ENCODE measurements at places on chromosomes 3 and 15.
A peak's percentile ranks its signal among the peaks of the same experiment; 100 is the strongest.

GRCh38 chr3:113148284-113148683, 63.1 kb upstream of the BOC start:
- peak; percentile 73 for DNase-seq
- no peak overlapping the region for H3K4me3 ChIP-seq
- H3K27ac ChIP-seq = peak overlapping the region; percentile 91

DNA sequence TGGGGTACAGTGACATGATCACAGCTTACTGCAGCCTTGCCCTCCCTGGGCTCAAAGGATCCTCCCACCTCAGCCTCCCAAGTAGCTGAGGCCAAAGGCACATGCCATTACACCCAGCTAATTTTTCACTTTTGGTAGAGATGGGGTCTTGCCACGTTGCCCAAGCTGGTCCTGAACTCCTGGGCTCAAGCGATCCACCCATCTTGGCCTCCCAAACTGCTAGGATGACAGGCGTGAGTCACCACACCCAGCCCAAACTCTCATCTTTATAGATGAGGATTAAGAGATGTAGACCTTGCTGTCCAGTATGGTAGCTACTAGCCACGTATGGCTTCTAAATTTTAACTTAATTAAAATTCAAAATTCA, 4.4 kb upstream of the ABHD5 start:
- H3K27me3 ChIP-seq = no peaks in the 10 kb centered on the region
- H3K4me3 ChIP-seq = no peak overlapping the region
- H3K27ac ChIP-seq = no peak overlapping the region
- no peaks in the 10 kb centered on the region for H3K4me1 ChIP-seq
- no peak for DNase-seq
- no peaks in the 10 kb centered on the region for H3K36me3 ChIP-seq

- H3K4me1 ChIP-seq = no peaks in the 10 kb centered on the region
- H3K36me3 ChIP-seq = no peaks in the 10 kb centered on the region
- DNase-seq = no peak
- no peak overlapping the region for H3K4me3 ChIP-seq
- no peaks in the 10 kb centered on the region for H3K27me3 ChIP-seq
Measured at GRCh38 chr3:124249038-124249437, 257.1 kb upstream of the ROPN1 start.

GRCh38 chr3:175270866-175271265, 411.7 kb downstream of the NAALADL2 start:
- no peak for DNase-seq
- no peaks in the 10 kb centered on the region for H3K36me3 ChIP-seq
- peaks cover 7% of the 10 kb centered on the region for H3K4me1 ChIP-seq

GRCh38 chr3:151182349-151183079, 20.5 kb downstream of the GPR171 start:
- peaks cover 5% of the 10 kb centered on the region for H3K4me1 ChIP-seq
- H3K4me3 ChIP-seq = no peak overlapping the region
- DNase-seq = no peak
- H3K27ac ChIP-seq = no peak overlapping the region
- no peaks in the 10 kb centered on the region for H3K36me3 ChIP-seq

- H3K27ac ChIP-seq = no peak overlapping the region
- no peaks in the 10 kb centered on the region for H3K36me3 ChIP-seq
- H3K4me3 ChIP-seq = no peak overlapping the region
- no peak for DNase-seq
Measured at GRCh38 chr3:109278141-109278540, 38.2 kb downstream of the DPPA2 start.

DNA sequence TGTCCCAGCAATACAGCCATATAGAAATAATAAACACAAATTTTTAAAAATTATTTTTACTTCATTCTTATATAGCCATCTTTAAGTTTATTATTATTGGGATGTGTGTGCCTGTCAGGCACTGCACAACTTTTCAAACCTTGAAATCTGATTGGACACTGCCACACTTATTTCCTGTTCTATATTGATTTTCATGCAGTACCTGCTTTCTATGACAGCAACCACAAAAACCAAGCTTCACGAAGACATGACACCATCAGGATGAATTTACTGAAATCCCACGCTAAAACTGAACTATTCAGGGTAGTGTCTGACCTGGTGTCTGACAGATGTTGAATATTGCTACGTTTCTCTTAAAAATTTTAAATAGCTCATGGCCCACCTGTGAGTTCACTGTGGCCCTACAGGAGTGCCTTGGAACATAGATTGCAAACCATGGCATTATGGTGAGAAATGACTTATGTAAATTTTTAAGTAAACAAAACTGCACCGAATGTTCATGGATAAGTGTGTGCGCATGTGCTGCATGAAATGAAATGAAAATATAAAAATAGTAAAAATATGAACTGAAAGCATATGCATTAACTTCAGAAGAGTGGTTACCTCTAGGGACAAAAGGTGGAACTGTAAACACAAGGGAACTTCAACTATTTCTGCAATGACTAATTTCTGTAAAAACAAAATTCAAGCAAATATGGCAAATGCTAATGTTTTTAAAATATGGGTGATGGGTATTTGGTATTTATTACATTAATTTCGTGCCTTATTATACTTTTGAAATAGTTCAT, 152.3 kb downstream of the ZBTB20 start:
- no peak overlapping the region for H3K27ac ChIP-seq
- H3K4me1 ChIP-seq = no peaks in the 10 kb centered on the region
- H3K36me3 ChIP-seq = no peaks in the 10 kb centered on the region
- no peak overlapping the region for H3K4me3 ChIP-seq

DNA sequence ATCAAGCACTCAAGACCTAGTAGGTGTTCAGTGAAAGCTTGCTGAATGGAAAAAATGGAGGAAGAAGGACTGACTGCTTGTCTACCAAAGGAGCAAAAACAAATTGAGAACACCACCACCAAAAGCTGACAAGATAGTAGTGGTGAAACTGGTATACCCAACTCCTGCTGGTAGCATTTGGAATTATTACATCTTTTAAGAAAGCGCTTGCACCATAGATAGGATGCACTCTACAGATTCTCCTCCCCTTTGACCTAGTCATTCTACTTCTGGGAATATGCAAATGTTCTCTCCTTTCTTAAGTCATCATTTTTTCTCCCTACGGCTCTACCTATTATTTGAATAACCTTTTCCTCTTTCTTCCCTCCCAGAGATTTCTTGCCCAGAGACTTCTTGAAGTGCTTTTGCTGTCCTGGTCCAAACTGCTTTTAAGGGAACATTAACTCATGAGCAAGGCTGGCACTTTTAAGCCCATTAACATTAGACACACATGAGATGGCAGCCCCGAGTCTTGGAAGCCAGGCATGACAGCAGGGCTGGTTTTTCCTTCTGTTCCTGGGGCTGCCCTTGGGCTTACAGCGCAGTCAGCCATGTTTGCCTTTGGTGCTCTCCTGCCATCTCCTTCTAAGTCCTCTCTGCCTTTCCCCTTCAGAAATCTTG, 75.0 kb upstream of the TLE3 start:
- no peak for DNase-seq
- H3K36me3 ChIP-seq = no peaks in the 10 kb centered on the region
- no peaks in the 10 kb centered on the region for H3K27me3 ChIP-seq
- peaks cover 9% of the 10 kb centered on the region for H3K4me1 ChIP-seq
- H3K27ac ChIP-seq = no peak overlapping the region
- no peak overlapping the region for H3K4me3 ChIP-seq

- no peak overlapping the region for H3K4me3 ChIP-seq
- peaks cover 6% of the 10 kb centered on the region for H3K36me3 ChIP-seq
- peak; percentile 41 for DNase-seq
- no peaks in the 10 kb centered on the region for H3K27me3 ChIP-seq
Measured at GRCh38 chr3:197854596-197855343, 63.7 kb downstream of the LRCH3 start.

All from hepatocyte (in vitro differentiated cells).